ENCODE measurements at places on chromosomes 7 and 10.
A peak's percentile ranks its signal among the peaks of the same experiment; 100 is the strongest.

DNA sequence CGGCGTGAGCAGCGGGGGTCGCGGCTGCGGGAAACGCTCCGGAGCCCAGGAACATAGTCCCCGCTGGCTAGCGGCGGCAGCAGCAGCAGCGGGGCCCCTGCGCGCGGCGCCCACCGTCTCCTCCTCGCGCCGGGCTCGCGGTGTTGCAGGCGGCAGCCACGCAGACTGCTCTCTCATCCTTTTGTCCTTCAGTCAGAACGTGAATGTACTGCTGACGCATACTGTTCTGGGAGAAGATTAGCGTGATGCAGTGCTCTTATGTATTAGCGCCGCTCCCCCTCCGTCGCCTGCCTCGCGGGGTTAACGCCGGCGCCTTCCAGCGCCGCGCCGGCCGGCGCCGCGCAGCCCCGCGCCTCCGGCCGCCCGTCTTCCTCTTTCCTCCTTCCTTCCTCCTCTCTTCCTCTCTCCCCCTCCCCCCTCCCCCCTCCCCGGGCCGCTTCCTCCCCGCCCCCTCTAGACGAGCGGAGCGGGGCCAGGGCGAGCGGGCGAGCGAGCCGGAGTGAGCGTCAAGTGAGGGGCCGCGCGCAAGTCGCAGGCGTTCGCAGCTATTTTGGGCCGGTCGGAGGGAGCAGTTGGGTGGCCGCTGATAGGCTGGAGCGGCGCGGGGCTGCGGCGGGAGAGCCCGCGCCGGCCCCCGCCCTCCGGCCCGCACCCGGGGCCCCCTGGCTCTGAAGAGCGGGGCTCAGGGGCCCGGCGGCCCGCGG is 816 bp upstream of the LRRC4 start:
- peak; percentile 4 for DNase-seq

DNA sequence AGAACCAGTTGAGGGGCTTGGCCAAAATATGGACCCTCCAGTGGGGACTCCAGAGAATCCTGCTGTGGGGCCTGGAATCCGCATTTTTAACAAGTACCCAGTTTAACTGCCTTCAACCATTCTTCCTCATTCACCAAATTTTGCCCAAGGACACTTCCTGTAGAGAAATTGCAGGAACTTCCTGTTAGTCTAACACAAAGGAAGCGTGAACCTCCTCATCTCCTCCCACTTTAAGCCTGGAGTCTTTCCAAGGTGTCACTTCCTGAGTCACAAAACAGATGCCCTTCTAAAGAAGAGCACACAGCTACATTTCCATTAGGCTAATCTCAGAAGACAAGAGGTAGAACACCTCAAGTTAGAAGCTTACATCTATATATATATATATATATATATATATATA is 188.4 kb downstream of the PPP1R17 start:
- DNase-seq = no peak

- DNase-seq = no peak
Observed at GRCh38 chr7:144027974-144028373, 20.8 kb upstream of the OR2A5 start.

- DNase-seq = no peak
Observed at GRCh38 chr10:33706746-33707145, 372.3 kb upstream of the NRP1 start.

DNA sequence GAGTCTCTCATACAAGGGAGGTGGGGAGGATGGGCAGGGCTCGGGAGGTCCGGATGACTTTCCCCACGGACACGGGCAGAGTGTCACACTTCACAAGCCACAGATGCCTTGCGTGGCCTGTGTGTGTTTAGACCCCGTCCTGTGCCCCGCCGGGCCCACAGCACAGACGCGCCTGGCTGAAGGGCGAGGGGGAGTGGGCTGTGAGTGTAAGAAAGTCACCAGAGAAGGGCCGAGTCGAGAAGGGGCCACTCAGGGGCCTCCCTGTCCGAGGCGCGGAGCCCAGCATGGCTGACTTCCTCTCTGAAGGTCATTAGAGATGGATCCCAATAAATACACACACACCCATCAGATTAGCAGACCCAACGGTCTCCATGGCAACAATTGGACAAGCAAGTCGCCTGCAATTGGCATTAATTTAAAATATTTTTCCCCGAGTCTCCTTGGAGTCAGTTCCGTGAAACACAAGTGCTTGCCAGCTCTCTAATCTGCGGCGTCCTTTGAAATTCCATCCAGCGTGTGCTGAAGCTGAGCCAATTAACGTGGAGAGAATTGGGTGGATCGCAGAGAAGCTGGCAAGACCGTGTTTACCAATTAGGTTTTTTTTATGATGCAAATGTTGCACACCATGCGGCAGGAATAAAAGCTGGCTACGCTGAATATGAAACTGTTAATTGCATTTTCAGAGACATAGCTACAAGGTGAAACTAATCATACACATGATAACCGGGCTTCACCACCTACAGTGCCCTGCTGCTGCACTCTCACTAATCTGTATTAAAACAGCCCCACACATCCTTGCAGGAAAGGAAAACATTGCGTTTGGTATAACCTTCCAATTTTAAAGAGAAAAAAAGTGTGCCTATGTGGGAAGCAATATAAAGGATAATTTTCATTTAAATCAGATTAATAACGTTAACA is 571.2 kb downstream of the PTPRN2 start:
- no peak for DNase-seq

DNA sequence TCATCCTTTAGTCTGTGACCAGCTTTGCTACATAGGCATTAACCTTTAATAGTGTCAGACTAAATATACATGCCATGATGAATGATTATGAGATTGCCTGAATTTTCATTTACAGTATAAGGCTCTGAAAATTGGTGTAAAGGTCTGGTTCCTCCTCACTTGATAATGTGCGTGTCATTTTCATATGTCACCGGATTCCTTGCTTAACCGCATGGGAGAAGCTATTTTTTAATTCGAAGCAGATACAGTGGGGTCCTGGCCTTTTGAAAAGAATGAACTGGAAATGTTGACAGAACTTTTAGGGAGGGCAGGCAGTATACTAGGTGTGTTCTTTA is 192.4 kb upstream of the SH2B2 start:
- DNase-seq = no peak

GRCh38 chr7:108869070-108869469 is 299.4 kb downstream of the DNAJB9 start:
- DNase-seq = no peak

DNA sequence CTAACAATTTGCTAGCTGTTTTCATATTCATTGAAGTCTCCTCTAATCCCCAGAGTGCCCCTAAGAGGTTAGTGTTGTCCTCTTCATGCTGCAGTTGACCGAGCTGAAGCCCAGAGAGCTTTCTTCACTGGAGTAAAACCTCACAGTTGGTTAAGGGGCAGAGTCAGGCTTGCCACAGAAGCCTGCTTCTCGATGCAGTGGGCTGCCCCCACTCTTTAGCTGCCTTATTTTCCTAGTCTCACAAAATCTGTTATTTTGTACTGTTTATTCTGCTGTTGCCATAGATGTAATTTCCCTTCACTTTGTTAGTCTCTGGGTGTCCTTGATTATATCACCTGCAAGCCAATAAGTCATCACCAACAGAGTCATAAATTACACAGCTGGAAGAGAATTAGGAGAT is 56.3 kb upstream of the ZPBP start:
- no peak for DNase-seq
